C1 segment of cervical spinal cord (tissue), 14 donors: ENCODE measurements at places on chromosomes 16 and 17.

DNA sequence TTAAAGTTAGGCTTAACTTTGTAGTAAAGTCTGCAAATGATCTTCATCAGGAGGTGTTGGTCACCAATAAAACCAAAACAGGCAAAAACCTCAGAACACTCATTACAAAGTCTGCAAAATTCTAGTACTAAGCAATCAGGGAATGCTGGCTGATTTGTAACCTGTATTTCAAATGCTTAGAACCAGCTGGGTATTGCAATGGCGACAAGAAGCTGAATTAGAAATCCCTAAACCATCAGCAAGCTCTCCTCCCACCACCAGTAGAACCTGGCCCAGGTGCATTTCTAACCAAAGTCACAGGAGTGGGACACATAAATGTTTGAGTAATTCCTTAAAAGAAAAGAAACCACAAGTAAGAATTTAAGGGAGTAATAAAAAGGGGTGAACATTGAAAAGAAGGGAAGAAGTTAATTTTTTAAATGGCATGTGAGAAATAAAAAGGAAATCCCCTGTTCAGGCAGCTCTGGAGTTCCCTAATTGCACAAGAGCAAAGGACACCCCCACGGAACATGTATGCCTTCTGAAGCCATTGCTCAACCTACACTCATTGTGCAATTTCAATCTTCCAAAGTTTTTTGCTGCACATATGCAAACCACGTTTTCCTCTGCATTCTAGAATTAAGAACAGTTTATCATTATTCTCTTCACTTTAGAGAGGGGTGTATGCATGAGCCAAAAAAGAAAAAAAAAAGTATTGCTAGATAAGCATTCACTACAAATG is 102.9 kb downstream of the HIC1 start:
- DNase-seq, result no peak

- no peak for DNase-seq
Measured at GRCh38 chr17:35238821-35239220, 4.1 kb upstream of the SLFN5 start.

GRCh38 chr17:64373722-64374121 is 16.9 kb downstream of the PECAM1 start:
- no peak for DNase-seq

- no peak for DNase-seq
Measured at GRCh38 chr17:57092171-57092570, 7.1 kb downstream of the AKAP1 start.

- no peak for DNase-seq
Measured at GRCh38 chr16:82138478-82139285, 31.3 kb downstream of the MPHOSPH6 start.

DNA sequence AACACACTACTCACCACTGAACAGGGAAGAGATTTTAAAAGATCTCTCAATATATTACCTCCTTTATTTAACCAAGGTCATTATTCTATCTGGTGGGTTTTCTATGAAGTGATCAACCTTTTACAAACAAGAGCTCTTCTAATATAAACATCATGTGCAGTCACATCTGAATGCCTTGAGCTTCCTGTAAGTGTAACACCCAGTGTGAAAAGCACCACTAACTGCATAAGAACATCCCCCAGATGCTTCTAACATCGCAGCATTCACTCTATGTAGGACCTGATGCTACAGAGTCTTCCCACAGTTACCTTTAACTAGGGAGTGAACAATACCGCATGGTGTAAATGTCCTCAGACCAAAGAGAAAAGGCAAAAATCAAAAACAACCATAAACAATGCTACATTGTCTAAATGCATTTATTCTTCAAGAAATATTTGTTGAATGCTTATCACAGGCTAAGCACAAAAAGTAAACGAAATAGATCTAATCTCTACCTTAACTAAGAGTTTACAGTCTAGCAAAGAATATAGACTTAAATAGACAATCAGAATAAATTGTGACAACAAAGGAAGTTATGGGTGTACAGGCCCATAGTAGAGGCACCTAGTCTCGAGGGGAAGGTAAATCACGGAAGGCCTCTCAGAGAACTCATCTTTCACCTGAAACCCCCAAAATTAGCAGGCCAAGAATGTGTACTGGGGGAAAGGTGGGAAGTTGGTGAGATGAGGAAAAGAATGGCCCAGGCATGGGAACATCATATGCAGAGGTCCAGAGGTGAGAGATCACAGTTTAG is 16.2 kb downstream of the SKAP1 start:
- no peak for DNase-seq

DNA sequence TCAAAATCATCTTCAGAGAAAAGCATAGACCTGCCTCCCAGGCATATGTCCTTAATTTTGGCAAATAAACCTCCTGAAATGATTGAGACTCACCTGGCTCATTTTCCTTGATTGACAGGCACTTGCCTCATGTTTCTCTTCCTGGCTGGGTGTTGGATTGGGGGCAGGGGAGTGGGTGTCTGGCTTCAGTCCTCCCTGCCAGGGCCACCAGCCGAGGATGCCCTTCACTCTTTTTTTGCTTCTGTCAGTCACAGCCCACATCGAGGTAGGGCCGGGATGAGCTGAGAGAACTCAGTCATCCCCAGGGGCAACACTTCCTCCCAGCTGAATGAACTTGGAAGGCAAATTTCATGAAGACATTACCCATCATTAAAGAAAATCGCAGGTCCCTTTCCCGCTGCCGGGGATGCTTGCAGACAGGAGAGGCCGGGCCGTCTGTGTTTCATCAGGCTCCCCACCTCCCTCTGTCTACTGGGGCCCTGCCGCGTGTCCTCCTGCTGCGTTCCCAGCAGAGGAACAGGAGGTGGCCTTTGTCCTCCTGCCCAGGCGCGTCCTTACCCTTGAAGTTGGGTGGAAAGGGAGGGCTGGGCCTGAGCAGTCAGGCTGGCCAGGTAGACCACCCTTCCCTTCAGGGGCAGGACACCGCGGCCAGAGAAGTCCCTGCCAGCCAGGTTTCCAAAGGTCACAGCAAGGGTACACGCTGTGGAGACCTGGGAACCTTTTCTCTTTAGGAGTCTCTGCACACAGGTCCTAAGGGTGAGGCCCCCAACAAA is 11.2 kb upstream of the DNAH17 start:
- no peak for DNase-seq
